MV-4-11 (cell line): ENCODE measurements at places on chromosomes 4 and X.

DNA sequence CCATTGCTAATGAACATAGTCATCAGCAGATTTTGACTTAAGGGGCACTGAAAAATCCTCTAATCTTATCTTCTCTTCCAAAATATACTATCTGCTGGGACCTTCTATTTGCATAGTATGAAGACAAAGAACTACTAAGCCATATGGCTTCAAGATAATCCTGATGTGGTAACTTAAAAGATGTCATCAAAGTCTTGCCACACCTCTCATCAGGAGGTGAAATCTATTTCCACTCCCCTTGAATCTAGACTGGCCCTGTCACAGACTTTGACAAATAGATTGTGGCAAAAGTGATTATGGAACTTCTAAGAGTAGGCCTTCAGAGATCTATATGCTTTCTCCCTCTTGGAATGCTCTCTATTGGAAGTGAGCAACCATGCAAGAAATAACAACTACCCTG, 27.3 kb upstream of the TET2 start:
- peak; percentile 57 for DNase-seq

GRCh38 chr4:15318621-15319348, 109.0 kb upstream of the C1QTNF7 start:
- DNase-seq = no peak

GRCh38 chrX:89021964-89022363, 274.9 kb downstream of the CPXCR1 start:
- no peak for DNase-seq

- no peak for DNase-seq
Observed at GRCh38 chrX:25017667-25018247, 2.0 kb upstream of the ARX start.
